Upper lobe of left lung (tissue), 6 donors: ENCODE measurements at places on chromosomes 5 and 9. TPM values are rescaled to one million over a fixed set of nuclear protein-coding genes. Genes with fewer than 3 reads are reported as not detected.

GRCh38 chr5:153147891-153148623, 342.4 kb upstream of the GRIA1 start:
- no peaks in the 10 kb centered on the region for H3K36me3 ChIP-seq
- H3K4me1 ChIP-seq, result no peaks in the 10 kb centered on the region
- H3K4me3 ChIP-seq, result no peak overlapping the region
- no peak overlapping the region for H3K27ac ChIP-seq

GRCh38 chr9:3980771-3981170, 319.1 kb downstream of the GLIS3 start:
- no peaks in the 10 kb centered on the region for H3K36me3 ChIP-seq
- H3K4me3 ChIP-seq, result no peak overlapping the region
- H3K4me1 ChIP-seq, result peaks cover 10% of the 10 kb centered on the region
- no peaks in the 10 kb centered on the region for H3K27me3 ChIP-seq
- no peak for DNase-seq
- no peak overlapping the region for H3K27ac ChIP-seq

Gene SLCO4C1
- 23.0 TPM for total RNA-seq

DNA sequence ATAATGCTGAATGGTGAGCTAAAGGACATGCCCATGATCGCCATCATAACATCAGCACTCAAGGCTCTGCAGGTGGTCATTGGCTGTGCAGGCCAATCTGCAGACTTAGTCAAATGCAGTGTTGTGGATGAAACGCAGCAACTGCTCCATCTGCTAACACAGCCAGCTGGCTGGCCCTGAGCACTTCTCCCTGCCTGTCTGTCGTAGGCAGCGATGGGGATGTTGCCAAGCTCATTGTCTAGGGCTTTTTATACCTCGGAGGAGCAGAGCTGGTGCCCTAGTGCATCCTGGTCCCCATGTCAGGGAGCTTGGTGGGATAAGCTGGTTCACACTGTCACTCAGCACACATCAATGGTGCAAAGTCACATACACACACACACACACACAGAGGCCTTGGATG, 189.4 kb downstream of the TENT4A start:
- H3K27ac ChIP-seq, result no peak overlapping the region
- no peak for DNase-seq
- H3K27me3 ChIP-seq, result no peaks in the 10 kb centered on the region
- no peaks in the 10 kb centered on the region for H3K36me3 ChIP-seq
- no peak overlapping the region for H3K4me3 ChIP-seq
- no peaks in the 10 kb centered on the region for H3K4me1 ChIP-seq

- DNase-seq, result peak; percentile 61
- H3K4me1 ChIP-seq, result no peaks in the 10 kb centered on the region
- no peak overlapping the region for H3K27ac ChIP-seq
- no peaks in the 10 kb centered on the region for H3K36me3 ChIP-seq
Observed at GRCh38 chr5:179451114-179451827, 99.1 kb upstream of the RUFY1 start.

DNA sequence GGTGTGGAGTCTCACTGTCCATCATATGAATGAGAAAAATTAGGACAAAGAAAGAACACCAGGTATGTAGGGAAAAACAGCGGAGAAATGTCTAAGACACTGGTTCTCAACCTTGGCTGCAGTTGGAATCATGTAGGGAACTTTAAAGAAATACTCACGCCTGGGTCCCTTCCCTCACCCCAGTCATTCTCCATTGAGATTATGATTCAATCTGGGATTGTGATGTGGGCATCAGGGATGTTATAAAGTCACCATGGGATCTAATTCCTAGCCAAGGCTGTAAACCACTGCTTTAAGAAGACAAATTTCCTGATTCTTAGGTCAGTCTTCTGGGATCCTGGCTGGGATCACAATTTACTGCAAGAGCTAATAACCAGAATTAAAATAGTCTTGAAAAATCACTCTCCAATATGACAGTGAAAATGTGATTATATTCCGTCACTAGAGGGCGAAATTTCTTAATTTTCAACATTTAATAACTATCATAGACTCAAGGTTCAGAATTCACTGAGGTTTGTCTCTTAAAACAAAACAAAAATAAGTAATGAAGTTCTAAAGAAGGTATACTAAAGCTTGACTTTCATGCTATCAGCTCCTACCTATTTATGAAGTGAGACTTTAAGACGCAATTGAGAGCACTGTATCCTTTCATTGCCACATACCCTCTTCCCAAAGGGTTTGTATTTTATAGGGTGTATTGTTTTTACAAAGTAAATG, 60.5 kb downstream of the GLDC start:
- H3K4me1 ChIP-seq, result no peaks in the 10 kb centered on the region
- no peak overlapping the region for H3K27ac ChIP-seq
- DNase-seq, result no peak
- H3K4me3 ChIP-seq, result no peak overlapping the region
- H3K36me3 ChIP-seq, result no peaks in the 10 kb centered on the region

- no peak overlapping the region for H3K27ac ChIP-seq
- H3K4me3 ChIP-seq, result no peak overlapping the region
- peak; percentile 28 for DNase-seq
Observed at GRCh38 chr9:112784020-112784785, 33.6 kb downstream of the SNX30 start.

- no peak overlapping the region for H3K4me3 ChIP-seq
- DNase-seq, result no peak
- no peaks in the 10 kb centered on the region for H3K36me3 ChIP-seq
- H3K27me3 ChIP-seq, result no peaks in the 10 kb centered on the region
Observed at GRCh38 chr5:170110403-170111087, 4.8 kb downstream of the FOXI1 start.

DNA sequence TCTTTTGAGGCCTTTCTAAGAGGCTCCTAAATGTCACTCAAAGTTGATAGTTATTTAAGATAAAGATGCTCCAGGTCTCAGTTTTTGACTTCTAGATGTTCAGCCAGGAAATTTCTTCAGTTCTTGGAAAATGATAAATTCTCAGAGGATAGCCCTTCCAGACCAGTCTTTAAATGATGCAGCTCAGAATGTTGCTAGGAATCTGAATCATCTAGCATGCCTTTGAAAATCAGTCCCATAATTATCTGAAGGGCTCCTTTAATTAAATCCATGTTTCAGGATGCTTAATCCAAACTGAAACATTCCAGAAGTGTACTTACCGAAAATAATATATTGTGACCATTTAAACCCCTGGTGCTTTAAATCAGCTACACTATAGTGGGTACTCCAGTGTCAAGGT, 107.5 kb upstream of the FBN2 start:
- H3K4me3 ChIP-seq, result no peak overlapping the region
- no peak overlapping the region for H3K27ac ChIP-seq
- DNase-seq, result no peak
- H3K4me1 ChIP-seq, result no peaks in the 10 kb centered on the region
- H3K27me3 ChIP-seq, result no peaks in the 10 kb centered on the region
- no peaks in the 10 kb centered on the region for H3K36me3 ChIP-seq

Gene F12
- total RNA-seq, result not detected

Gene PAEP
- not detected for total RNA-seq

DNA sequence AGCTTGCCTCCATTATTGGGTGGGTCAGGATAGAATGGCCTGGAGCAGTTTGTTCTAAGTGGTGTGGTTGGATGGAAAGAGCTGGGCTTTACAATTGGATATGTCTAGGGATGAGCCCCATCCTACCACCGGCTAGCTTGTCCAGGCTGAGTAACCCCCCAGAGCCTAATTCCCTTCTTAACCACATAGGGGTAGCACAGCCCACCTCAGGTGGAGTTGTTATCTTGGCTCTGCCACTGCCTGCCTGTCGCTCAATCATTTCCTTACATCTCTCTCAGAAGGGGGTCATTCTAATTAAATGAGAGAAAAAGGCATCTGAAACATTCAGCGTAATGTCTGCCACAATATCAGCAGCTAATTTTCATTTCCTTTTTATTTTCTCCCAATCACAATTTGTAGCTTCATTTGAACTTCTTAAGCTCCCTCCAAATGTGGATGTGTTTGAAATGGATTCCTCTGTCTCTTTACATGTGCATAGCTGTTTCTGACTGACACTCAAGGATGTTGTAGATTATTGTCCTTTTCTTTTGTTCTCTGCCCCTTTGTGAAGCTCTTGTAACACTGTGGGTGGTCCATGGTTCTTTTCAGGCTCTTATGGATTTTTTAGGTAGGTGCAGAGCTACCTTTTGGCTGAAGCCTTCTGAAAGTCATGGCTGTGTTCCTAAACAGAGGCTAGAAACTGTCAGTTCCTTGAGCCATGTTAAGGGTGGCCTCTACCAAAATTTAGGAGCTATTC, 383.1 kb upstream of the KLF4 start:
- H3K27me3 ChIP-seq, result no peaks in the 10 kb centered on the region
- H3K36me3 ChIP-seq, result no peaks in the 10 kb centered on the region
- H3K4me1 ChIP-seq, result no peaks in the 10 kb centered on the region
